ENCODE measurements at places on chromosomes 13 and 19.

DNA sequence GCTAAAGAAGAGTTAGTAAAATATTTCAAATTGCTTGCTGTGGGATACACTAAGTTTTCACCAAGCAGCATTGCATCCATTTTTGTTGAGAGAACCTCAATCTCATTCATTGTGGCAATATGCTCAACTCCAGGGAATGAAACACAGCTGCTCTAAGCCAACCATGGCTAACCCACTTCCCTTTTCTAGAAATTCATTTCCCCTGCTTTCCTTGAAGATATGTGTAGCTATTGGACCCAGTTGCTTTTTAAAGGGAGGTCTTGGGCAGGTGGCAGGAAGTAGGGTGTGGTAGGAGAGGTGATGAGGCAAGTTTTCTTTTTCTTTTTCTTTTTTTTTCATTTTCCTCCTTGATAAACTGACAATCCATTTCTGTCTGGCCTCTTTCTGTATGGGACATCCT is 452.2 kb downstream of the FGF14 start:
- no peak for DNase-seq

GRCh38 chr19:28667348-28667977 is 545.5 kb downstream of the UQCRFS1 start:
- DNase-seq = no peak

DNA sequence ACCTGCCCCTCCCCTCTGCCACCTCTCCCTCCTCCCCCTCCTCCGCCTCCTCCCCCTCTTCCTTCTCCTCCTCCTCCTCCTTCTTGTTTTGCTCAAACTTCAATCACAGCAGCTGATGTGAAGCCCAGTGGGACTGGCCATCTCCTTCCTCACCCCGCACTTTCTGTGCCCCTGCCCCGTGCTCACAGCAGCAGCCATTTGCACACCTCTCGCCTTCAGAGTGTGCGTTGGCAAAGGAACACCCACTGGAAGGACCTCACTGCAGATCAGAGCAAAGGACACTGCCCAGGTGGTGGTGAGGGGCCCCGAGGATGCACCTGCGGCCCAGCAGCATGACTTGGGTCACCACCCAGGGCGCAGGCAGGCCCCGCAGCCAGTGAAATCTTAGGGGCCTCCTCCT is 98.8 kb downstream of the SOX1 start:
- DNase-seq = no peak

DNA sequence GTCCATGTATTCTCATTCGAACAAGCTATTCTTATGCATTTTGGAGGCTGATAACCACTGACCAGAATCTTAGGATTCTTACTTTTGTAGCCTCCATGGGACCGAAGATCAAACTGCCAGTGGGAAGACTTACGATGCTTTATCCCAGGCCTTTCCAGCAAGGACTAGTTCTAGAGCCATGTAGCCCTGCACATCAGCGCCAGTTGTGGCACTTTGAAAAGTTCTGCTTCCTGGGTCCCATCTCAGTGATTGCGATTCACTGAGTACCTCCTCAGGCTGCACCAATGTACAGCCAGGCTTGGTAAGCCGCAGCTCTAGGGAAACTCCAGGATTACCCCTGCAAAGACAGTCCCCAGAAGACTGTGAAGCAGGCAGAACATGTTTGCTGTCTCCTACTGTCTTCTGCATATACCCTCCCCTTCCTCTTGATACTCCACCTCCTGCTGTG is 18.9 kb upstream of the ENOX1 start:
- DNase-seq = no peak

DNA sequence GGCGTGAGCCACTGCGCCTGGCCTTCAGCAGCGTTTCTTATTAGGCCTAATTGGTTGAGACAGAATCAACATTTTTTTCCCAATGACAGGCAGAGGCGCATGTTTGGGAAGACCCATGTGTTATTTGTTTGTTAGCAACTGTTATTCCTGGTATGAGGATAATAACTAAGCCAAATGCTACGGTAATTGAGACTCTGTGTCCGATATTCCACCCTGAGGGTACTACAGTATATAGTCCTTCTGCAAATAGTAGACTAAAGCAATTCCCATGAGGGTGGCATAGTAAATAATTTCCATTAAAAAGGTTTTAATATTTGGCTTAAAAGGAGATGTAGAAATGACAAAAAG is 18.4 kb upstream of the CCL25 start:
- no peak for DNase-seq

DNA sequence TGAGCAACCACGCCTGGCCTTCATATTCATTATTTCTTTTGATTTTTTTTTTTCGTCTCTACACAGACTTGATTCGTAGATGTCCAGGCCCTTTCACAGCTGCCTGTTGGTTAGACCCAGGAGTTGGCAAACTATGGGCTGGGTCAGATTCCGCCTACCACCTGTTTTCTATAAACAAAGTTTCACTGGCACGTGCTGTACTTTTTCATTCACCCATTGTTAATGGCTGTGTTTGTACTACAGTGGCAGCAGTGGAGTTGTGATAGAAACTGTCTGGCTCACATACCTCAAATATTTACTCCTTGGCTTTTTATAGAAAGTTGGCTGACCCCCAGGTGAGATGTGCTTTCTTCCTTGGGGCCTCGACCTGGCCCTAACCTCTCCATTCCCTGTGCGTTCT is 72.9 kb upstream of the TEX29 start:
- DNase-seq = no peak

GRCh38 chr13:66546534-66547379 is 683.4 kb downstream of the PCDH9 start:
- DNase-seq = no peak
